ENCODE measurements at places on chromosomes 12 and 14.
A peak's percentile ranks its signal among the peaks of the same experiment; 100 is the strongest.

GRCh38 chr14:23057757-23058653 lies 685 bp upstream of the CDH24 start:
- DNase-seq: peak; percentile 69

- no peak for DNase-seq
These were observed 19.1 kb downstream of the PCNX1 start for GRCh38 chr14:70926235-70926830.

DNA sequence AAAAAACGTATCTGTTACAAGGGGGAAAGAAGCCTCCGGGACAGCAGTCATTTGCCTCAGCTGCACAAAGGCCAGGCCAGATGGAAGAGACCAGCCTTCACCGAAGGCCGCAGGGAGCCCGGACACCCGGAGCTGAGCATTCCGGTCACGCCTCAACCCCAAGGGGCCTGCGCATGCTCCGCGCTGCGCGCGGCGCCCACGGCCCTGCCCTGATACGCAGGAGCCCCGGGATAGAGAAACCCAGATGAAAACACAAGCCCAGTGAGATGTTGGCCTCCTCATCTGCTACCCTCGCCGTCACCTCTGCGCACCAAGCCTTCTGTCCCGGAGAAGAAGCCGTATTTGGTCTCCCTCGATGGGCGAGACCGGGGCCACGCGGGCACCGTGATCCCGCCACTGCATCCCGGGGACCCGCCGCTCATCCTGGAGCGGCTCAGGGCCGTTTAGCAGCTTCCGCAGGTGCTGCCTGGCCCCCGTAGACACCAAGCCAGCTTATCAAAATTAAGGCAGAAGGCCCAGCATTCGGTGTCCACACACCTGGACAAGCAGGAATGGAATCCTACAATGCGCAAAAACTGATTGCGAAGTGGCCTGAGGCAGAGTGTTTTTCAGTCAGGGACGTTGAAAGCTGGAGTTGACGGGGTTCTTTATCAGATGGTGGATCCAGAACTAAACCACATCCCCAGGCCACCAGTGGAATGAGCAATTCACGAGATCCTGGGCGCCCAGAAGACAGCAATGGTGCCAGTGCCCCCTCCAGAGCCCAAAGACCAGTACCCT lies 2.6 kb downstream of the OR8S1 start:
- DNase-seq: no peak

DNA sequence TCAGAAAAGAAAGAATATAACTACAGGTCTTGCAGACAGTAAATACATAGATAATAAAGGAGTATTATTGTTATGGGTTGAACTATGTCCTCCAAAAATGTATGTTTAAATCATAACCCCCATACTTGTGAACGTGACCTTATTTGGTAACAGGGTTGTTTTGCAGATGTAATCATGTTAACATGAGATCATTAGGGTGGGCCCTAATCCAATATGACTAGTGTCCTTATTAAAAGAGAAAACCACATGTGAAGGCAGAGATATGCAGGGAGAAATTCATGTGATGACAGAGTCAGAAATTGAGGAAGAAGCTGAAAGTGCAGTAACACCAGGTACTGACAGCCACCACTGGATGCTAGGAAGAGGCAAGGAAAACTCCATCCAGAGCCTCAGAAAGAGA lies 29.0 kb downstream of the MAGOHB start:
- DNase-seq: no peak

DNA sequence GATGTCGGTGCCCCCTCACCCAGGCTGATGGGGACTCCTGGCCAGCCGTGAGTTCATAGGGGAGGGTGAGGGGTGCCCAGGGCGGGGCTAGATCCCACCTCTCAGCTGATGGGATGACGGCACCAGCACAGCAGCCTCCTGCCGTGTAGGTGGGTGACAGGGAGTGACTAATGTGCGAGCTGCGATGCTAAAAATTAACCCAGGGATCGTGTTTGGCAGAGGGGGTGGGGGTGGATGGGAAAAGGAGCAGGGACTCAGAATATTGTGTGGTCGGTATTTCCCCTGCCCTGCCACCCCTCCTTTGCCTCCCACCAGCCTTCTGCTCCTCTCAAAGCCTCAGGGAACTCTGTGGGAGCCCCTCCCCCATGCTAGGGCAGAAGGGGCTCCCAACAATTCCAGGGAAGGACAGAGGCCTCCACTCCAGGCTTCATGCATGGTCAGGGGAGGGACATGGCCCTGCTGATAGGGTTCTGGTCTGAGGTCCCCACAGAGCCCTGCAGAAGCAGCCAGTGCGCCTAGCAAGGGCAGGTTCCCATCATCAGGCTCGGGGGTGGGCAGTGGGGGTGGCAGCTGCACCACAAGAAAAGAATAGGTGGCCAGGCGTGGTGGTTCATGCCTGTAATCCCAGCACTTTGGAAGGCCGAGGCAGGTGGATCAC lies 12.5 kb downstream of the TAMALIN start:
- no peak for DNase-seq

DNA sequence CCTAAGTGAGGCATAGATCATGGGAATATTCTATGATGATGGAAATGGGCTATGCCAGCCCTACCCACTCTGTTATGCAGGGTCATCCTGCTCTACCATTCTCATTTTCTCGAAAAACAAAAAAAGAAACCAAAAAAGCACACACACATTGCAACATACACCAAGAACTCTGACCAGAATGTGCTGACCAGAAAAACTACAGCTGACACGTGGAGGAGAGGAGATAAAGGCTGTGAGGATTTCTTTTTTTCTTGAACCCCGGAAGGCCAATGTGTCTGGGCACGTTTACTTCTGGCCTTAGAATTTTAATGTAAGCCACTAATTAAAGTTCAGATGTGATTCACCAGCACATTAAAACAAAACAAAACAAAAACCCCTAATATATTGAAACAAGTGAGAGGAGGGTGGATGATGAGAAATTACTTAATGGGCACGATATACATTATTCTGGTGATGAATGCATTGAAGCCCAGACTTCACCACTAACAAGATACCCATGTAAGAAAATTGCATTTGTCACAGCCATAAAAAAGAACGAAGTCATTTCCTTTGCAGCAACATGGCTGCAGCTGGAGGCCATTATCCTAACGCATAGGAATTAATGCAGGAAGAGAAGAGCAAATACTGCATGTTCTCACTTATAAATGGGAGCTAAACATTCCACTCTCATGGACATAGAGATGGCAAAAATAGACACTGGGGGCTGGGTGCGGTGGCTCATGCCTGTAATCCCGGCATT lies 66.3 kb upstream of the PLEKHG3 start:
- no peak for DNase-seq

GRCh38 chr12:46556105-46556559 lies 183.6 kb upstream of the SLC38A2 start:
- no peak for DNase-seq

DNA sequence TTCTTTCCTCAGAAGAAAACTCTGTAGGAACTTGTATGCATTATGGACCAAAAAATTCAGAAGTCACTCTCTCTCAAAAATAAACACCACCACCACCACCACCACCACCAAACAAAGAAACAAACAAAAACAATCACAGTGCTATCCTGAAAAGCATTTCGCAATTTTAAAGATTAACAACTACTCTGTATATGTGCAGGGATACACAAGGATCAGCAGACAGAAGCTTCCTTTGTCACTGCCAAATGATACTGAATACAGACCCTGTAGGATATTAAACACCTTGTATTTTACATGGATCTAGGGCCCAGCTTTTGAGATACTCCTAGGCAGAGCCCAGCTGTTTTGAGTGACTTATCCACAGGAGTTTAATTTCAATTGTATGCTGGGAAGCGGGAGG lies 31.7 kb downstream of the ATP2B1 start:
- DNase-seq: no peak

GRCh38 chr14:61280092-61280525 lies 1.0 kb downstream of the TMEM30B start:
- DNase-seq: no peak

GRCh38 chr12:121093487-121093891 lies 39.2 kb upstream of the P2RX7 start:
- DNase-seq: no peak

DNA sequence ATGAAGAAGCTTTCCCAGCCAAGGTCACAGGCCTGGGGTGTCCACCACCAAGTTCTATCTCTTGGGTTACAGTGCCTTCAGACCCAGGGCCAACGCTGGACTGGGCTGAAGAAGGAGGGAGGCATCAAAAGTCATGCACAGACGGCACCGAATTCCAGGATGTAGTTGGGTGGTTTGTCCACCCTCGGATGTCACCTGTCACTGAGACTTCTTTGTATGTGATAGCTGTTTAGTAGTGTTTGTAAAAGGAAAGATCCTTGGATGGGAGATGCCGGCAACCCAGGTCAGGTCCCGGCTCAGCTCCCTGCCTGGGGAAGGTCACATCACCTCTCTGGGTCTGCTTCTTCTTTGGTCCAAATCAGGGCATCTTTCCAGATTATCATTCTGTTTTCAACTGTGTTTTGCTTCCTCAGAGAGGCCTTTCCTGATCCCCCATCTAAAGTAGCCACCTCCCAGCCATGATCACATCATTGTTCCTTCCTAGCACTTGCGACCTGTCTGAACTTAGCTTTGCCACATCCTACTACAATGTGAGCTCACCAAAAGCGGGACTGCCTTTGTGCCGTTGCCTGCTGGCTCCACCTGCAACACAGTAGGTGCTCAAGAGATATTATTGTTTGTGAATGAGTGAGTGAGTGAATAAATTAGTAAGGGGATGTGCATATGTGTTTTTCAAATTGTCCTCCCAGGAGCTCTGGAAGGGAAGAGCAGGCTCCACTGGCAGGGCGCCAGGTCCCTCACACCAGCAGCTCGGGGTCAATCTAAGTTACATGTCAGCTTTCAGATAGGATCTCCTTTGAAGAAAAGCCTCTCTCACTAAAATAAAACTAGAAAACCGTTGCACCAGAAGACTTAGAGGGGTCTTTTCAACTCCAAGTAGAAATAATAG lies 2.1 kb downstream of the TSPAN11 start:
- DNase-seq: no peak

DNA sequence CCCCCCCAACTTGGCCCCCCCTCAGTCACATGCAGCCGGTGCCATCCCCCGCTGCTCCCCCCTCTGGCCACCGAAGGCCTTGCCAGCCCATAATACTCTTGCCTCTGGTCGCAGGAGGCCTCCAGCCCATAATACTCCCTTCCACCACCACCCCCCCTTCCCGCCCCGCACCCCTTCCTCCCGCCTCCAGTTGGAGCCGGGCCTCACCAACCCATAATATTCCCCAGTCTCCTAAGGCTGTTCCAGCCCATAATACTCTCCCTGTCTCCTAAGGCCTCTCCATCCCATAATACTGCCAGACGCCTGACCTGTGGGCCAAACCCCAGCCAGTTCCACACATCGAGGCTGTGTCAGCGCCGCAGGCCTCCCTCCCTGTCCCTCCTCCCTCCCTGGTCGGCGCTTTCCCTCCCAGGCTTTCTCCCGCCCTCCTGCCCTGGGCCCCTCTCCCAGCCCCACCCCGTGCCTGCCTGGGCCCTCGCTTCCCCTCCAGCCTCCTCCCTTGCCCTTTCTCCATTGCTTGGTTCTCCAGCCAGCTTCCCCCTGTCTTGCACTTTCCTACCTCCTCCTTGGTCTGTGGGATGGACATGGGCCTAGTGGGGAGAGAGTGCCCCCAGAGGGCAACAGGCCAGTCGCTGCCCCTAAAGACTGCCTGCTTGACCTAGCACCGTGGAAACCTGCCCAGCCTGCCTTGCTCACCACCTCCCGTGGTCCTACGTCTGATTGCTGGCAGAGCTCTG lies 6.8 kb upstream of the CHD4 start:
- DNase-seq: no peak

- DNase-seq: no peak
These were observed 191.9 kb downstream of the NUBPL start for GRCh38 chr14:31752867-31753661.

DNA sequence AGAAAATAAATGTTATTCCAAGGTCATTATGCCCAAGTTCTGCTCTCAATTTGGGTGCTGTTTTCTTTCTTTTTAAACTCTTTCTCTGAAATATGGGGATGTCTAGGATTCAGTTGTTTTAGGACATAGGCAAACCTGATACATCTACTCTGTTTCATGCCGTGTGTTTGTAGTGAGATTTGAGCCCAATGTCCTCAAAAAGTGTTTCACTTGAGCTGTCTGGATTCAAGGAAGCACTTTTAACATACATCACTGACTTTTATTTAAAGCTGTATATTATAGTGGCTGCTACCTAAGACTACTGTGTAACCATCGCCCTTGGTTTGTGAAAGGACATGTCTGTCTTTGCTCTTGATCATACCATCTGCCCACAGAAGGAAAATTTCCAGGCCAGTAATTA lies 709.3 kb upstream of the STXBP6 start:
- DNase-seq: no peak

DNA sequence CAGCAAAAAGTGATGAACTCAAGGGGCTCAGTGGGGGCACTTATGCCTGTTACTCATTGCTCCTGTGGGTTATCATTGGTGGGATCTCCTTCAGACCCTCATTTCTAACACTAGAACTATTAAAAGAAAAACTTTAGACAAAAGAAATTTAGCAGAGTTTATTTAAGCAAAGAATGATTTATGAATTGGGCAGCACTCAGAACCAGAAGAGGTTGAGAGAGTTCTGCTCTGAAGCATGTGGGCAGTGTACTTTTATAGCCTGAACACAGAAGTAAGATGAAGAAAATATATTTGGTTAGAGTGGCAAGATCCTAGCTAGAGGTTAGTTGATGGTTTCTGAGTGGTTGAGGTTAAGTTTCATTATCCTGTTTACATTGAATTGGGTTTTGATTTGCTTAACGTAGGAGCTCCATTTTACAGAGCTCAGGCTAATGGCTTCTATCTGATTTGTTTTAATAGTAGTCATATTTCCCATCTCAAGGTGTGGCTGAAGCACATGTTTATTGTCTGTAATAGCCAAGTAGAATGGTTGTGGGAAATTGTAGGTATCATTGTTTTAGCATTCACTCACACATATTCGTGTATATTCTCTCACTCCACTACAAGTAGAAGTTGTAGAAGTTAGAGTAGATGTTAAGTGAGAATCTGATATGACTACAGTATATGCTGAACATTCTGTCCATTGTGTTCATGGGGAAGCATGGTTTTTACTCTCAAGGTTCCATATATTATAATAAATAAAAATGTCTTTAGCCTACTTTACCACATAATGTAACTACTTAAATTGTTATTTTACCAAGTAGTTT lies 27.6 kb downstream of the LEMD3 start:
- DNase-seq: no peak
